ENCODE measurements at places on chromosomes 2 and 18.

GRCh38 chr2:127169066-127169660 is 50.9 kb downstream of the CYP27C1 start:
- no peak for DNase-seq

DNA sequence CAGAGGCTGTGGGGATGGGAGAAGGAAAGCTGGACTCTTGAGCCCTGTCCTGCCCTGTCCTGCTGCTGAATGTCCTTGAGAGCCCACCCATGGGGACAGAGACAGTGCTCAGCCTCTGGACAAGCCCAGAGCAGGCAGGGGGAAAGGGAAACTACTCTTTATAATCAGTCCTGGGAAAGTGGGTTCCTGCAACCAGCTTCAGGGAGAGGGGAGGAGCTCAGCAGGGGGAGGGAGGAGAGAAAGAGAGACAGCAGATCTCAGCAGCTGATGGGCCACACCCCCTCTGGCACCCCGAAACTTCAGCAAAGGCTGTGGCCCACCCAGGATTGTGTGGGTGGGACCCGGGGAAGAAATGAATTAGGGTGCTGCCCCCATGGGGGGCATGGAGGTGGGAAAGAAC is 11.6 kb downstream of the ECEL1 start:
- DNase-seq = no peak

DNA sequence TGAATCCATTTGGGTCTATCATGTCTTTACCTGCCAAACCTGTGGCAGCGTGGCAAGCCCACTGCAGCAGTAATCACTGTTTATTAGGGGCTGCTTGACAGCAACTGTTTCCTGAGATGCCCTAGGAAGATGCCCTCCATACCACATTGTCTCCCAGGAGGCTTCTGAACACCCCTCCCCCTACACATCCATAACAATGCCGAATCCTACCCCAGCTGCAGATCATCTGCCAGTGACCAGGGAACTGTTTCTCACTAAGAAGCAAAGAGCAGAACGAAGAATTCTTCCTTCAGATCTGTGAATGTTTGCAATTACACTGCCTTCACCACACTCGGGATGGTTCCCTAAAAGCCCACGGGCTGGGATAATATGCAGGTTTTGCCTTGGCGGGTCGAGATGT is 127.8 kb downstream of the VIT start:
- no peak for DNase-seq

DNA sequence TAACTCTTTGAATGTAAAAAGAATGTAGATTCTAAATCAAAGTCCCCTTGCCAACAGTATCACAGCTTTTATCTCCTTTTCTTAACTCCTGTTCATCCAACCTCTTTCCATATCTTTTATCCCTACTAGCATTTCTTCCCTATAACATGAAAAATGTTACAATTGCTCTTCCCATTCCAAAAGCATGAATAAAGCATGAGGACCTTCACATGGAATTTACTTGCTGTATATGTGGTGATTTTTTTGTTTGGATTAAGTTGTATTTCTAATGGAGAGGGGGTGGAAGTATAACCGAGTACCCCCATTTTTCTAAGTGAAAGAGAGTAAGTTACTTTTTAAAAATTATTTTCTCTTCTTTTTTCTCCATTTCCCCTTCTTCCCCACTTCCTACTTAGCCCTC is 94.9 kb upstream of the RBBP8 start:
- DNase-seq = no peak

- no peak for DNase-seq
These were observed 29.4 kb downstream of the THADA start for GRCh38 chr2:43566461-43566729.

- peak; percentile 28 for DNase-seq
These were observed 220.3 kb downstream of the ANAPC1 start for GRCh38 chr2:111663471-111664274.

GRCh38 chr2:137168552-137168951 is 403.2 kb downstream of the THSD7B start:
- no peak for DNase-seq

DNA sequence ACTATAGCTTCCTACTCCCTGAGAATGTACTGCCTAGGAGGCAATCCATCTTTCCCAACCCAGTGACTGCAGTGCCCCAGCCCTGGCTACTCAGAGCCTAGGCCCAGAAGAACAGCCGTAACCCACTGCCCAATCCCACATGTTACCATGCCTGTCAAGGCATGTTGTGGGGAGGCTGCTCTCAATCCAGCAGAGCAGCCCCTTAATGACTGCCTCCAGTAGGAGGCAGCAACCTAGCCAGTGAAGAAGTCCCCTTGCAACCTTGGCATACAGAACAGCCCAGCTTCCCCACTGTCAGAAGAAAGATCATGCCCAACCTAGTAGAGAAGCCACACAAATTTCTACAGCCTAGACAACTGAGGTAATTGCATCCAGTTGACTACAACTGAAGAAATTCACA is 44.2 kb upstream of the CDH7 start:
- no peak for DNase-seq

GRCh38 chr2:220336771-220337170 is 709.3 kb downstream of the SLC4A3 start:
- no peak for DNase-seq

GRCh38 chr2:66452214-66452613 is 17.3 kb downstream of the MEIS1 start:
- no peak for DNase-seq

DNA sequence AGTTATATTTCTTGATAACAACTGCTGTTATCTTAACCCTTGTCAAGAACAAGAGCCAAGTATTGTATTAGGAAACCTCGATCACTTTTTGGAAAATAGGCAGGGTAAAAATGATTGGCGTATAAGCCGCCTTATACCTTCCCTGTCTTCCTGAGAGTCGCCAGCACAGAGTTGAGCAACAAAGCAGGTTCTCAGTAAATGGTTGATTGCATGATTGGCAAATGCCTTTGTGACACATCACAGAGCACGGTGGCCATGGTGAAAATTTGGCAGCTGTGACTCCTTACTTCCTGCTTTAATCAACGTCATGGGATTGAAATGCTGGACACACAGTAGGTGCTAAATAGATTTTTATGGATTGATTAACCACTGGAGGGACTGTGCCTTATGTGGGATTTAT is 3.9 kb upstream of the KLHL29 start:
- DNase-seq = peak; percentile 31

DNA sequence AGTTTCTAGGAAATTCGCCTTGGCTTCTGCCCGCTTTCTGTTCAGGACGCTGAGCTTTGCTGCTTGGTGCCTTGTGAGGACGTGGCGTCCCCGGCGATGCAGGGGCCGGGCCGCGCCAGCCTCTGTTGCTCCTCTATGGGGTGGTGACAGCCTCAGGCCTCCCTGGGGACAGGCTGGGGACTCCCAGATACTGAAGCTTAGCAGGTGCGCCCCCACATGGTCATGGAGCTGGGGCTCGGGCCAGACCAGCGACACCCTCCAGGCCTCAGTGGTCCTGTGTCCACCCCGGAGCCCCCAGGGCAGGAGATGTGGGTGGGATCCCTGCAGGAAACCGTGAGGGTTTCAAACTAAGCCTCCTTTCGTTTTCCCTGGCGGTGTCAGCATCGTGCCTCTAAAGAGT is 29.2 kb downstream of the KCNG2 start:
- DNase-seq = no peak

DNA sequence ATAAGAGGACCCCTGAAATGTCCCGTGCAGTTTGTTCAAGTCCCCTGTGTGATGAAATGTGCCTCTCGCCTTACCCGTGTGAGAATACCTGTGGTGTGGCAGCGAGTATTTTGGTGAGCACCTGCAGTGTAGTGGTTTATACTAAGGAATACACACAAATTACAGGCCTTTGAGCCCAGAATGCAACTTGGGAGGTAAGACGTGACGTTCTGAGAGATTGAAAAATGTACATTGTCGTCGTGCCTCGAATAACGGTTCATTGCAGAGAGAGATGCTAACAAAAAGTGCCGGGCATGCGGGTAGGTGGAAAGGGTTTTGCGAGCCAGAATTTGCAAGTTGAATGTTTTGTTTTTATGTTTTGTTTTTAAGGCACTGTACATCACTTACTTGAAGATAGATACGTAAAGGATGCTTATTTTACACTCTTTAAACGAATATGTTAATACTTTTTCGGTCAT is 867 bp downstream of the RBBP8 start:
- DNase-seq = peak; percentile 4

GRCh38 chr2:172613615-172614231 is 57.8 kb downstream of the PDK1 start:
- DNase-seq = no peak

DNA sequence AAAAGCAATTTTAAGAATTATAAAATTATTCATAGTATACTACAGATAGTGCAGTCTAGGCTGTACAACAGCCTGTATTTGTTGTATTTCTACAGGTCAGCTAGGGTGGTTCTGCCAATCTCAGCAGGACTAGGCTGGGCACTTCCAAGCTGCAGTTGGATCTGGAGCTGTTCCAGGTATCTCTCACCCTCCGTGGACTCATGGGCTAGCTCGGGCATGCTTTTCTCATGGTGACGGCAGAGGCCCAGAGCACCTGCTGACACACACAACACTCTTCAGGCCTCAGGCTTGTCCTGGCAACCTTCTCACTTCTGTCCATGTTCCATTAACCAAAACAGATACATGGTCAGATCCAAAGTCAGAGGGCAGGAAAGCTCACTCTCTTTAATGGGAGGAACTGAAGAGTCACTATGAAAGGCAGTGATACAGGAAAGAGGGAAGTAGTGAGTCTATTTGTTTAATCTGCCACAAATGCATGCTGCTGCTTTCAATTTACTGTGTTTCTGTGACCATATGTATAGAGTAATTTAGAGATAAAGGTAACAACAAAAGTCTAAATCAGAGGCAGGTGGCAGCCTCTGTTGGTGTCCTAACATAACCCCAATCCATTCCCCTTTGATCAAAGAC is 462.4 kb upstream of the ACVR2A start:
- no peak for DNase-seq

DNA sequence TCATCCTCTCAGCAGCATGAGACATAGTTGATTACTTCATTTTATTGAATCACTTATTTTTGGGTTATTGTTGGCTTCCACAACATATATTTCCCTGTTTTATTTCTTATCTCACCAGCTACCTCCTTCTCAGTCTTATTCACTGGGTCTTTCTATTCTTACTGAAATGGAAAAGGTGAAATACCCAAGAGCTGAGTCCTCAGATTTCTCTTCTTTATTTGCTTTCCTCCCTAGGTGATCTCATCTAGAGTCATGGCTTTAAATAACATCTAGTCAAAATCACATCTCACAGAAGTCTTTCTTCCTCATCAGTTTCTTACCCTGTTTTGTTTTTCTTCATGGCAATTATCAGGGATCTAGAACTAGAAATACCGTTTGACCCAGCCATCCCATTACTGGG is 105.0 kb upstream of the RBBP8 start:
- DNase-seq = no peak

DNA sequence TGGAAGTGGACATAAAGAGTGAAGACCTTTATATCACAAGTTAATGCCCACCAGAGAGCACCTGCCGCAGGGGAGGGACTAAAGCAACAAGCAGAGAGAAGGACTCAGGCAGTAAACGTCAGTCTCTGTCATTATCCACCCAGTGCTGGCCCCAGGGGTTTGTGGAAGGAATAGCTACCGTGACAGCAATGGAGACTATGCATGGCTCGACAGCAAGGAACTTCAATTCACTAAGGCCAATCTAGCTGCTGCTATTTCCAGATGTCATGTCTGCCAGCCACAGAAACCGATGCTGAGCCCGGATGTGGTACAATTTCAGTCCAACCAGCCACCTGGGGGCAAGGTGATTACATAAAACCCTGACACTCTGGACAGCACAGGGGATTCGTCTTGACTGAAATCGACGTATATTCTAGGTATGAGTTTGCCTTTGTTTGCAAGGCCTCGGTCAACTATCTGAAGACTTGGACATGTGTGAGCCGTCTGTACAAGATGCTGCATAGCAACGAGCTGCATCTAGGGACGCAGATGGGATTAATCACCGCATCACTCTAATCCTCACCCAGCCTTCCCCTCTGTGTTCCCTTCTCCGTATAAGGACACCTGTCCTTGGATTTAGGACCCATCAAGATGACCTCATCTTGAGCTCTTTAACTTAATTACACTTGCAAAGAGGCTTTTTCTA is 154.1 kb upstream of the SH3BP4 start:
- peak; percentile 41 for DNase-seq

- no peak for DNase-seq
These were observed 200.6 kb downstream of the ZFP36L2 start for GRCh38 chr2:43025709-43026295.

DNA sequence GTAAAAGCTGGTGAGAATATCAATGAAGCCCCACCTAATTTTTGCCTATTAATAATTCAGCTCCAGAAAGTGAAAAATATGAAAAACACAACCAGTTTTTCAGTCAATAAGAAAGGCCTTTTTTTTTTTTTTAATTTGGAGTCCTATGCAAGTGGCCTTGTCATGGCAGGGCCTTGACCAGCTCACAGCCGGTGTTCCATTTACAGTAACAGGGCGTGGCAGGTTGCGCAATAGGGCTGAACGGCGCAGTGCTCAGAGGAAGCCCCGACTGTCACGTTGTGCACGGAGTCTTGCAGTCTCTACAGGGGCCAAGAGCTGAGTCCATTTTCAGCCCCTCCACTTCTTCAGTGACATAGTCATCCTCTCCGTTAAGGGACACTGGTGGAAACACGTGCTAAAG is 184.1 kb upstream of the FN1 start:
- no peak for DNase-seq

DNA sequence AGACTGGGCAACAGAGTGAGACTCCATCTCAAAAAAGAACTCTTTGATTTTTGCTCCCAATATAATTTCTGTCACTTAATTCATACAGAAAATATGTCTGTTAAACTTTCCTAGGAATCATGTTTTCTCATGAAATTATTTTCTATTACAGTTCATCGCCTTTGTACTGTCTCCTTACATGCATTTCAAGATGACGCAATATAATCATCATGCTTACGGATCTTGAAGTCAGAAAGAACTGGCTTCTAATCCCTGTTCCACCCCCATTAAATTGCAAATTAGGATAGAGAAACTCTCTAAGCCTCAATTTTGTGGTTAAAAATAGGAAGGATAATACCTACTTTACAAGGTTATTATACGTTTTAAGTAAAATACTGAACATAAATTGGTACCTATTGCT is 467.6 kb upstream of the SMIM21 start:
- no peak for DNase-seq

DNA sequence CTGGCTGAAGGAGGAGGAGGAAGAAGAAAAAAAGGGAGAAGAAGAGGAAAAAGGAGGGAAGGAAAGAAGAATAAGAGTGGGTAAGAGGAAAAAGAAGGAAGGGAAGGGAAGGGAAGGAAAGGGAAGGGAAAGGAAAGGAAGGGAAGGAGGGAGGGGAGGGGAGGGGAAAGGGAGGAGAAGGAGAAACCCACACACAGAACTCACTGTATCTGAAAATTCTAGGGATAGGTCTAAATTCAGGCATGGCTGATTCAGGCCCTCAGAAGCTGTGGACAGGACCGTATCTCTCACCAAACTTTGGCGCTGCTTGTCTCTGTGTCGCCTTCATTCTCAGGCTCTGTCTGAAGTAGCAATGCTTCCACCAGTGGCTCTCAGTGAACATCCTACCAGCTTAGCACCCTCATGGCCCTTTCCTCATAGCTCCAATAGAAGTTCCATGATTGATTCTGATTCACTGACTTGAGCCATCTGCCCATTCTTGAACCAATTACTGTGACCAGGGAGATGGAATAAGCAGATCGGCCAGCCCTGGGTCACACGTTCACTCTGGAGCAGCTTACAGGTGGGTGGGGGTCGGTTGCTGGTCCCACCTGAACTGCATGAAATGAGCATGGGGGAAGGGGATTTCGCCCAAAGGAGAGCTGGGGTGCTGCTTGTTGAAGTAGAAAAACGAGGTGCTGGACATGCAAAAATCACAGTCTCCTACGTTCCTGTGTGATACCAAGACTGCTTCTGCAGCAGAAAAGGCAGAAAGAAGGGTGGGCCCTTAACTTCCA is 59.7 kb downstream of the TTC32 start:
- DNase-seq = no peak

All from AG08395 (cell line).